ENCODE measurements at places on chromosomes 1 and 21. TPM values are rescaled to one million over a fixed set of nuclear protein-coding genes. Genes with fewer than 3 reads are reported as not detected.

DNA sequence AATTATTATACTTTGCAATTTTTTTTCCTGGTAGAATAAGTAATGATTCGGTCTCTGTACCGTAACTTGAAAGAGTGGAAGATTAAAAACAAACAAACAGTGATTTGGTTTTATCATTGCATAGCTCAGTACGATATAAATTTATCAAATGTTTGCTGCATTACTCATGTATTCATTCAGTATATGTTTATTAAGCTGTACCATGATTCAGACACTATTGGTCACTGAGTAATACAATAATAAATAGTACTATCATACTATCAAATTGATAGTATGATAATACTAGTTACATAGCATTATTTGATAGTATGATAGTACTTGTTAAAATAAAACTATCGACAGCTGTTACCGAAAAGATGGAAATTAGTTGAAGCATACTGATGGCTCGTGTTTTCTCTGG lies 12.1 kb downstream of the CENPF start:
- no peak for DNase-seq

- DNase-seq, result no peak
These were observed 32.6 kb upstream of the EDN2 start for GRCh38 chr1:41517062-41517438.

DNA sequence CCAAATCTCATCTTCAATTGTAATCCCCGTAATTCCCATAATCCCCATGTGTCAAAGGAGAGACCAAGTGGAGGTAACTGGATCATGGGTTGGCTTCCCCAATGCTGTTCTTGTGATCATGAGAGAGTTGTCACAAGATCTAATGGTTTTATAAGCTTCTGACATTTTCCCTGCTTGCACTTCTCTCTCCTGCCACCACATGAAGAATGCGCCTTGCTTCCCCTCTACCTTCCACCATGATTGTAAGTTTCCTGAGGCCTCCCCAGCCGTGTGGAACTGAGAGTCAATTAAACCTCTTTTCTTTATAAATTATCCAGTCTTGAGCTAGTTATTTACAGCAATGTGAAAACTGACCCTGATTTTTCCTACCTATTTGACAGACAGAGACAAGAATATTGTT lies 162.5 kb upstream of the SYT6 start:
- DNase-seq, result no peak

DNA sequence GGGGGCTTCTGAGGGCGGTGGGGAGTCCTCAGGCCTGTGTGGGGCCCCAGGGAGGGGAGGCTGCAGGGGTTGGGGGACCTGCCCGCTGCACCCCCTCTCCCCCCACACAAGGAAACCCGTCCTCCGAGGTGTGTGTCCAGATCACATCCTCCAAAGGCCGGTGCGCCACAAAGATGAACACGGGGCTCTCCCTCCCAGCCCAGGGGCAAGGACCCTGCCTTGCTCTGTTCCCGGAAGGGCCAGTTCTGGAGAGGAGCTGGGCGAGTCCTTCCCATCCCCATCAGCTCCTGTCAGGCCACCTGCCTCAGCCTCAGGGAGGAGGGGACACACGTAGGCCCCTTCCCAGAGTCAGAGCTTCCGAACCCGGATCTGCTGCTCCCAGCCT lies 2.5 kb upstream of the TTLL10 start:
- no peak for DNase-seq

GRCh38 chr21:42374864-42375499 lies 8.6 kb upstream of the TFF1 start:
- no peak for DNase-seq

E2F2 gene
- 0.14 TPM for total RNA-seq

DNA sequence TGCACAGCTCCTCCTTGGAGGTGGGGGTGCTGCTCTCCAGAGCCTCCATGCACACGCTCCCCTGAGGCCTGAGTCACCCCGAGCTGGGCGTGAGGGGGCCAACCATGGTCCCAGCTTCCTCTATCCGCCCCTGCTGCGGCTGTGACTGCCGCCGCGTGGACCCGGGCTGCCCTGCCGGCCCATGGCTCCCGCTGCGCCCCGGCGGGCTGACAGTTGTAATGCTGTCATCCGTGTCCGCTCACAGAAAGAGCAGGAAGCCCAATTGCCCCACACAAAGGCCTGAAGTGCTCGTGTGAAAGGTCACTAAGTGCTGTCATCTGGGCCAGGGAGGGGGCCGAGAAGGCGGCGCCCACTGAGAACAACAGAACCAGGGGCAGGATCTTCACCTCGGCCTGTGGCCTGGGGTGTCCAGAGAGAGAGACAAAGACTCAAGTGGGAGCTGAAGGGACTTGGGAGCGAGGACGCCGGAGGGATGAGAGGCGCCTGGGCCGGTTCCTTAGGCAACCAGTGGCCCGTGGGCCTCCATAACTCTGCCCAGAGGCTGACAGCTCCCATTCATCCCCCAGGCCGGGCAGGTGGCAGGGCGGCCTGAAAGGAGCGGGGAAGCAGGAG lies 31.5 kb downstream of the OLIG1 start:
- DNase-seq, result no peak
